ENCODE measurements at places on chromosomes 5 and 9.
A peak's percentile ranks its signal among the peaks of the same experiment; 100 is the strongest.

GRCh38 chr9:21286659-21287058 lies 18.5 kb downstream of the IFNA5 start:
- DNase-seq: no peak

- no peak for DNase-seq
Measured at GRCh38 chr5:109080896-109081295, 328.9 kb downstream of the PJA2 start.

- no peak for DNase-seq
Measured at GRCh38 chr9:70506159-70506558, 91.7 kb upstream of the KLF9 start.

DNA sequence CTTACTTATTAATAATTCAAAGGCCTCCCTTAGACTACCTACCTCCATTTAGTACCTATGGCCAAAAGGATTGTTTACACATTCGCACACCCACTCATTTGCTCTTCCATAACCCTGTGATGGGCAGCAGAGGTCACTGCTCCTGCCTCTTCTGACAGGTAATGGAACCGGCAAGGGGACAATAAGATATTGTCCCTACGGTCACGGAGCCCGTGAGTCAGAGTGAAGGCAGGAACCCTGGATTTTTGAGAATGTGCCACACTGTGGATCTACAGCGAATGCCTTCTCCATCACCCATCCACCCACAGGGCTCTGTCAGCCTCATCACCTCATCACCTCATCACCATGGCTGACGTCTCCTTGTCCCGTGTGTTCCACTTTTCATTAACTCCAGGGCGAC lies 132.3 kb downstream of the MYO10 start:
- no peak for DNase-seq

DNA sequence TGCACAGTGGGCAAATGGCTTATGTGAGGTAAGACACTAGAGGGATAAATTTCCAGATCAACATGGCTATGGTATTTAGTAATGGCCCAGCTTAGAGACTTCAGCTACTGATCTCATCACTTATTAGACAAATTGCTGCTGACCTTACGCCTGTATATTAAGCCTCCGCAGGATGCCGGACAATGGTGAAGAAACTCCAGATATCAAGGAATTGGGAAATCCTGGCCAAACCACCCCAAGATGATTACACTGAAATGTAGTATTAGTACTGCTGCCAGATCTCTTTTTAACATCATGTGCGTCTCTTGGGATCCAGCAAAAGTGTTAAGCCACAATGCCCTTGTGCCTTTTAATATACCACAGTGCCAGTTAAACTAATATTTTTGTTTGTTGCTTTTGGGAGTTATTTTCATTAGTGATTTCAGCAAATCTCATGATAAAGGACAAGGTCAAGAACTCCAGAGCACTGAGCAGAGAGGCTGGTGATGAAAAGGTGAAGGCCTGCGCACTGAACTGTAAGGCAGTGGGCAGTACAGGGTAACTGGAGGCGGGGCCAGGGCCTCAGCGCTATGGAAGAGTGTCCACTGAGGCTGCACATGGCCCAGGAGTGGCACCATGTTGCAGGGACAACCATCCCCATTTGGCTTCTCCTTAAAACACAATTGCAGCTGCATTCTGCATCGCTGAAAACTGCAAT lies 32.5 kb downstream of the TSTD2 start:
- no peak for DNase-seq

GRCh38 chr9:107635803-107636174 lies 146.2 kb upstream of the KLF4 start:
- peak; percentile 42 for DNase-seq

- no peak for DNase-seq
Measured at GRCh38 chr5:31972558-31972957, 201.6 kb downstream of the GOLPH3 start.

GRCh38 chr5:171149333-171149732 lies 159.7 kb upstream of the TLX3 start:
- no peak for DNase-seq

GRCh38 chr9:23707249-23707648 lies 118.8 kb downstream of the ELAVL2 start:
- no peak for DNase-seq

DNA sequence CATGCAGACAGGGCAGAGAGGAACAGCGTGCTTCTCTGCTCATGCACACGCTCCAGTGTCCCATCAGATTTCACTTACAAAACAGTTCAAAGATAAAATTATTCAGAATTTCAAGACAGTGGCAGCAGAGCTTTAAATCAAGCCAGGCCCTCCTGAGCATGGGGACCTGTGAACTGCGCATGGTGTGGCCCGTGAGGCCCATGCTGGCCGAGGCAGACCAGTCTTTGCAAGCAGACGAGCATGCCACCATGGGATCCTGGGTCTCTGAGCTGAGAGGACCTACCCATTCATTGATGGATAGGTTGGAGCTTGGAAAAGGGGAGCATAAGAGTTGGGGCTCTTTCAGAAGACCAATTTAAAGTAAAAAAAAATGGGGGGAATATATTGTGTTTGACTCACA lies 35.0 kb upstream of the SAP30L start:
- DNase-seq: no peak

GRCh38 chr9:115715666-115716065 lies 437.9 kb upstream of the PAPPA start:
- no peak for DNase-seq

DNA sequence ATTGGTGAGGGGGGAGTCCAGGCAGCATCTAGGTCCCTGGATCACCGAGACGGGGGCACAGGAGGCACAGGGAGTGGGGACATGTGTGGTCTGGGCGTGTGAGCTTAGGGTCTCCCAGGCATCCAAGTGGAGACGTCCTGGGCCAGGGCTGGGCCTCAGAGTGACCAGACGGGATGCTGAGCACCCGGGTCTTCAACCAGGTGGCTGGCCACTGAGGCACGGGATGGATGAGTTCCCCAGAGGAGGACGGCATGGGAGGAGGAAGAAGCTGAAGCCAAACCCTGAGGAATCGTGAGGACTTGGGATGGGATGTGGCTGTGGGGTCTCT lies 88.0 kb downstream of the LMX1B start:
- DNase-seq: no peak

DNA sequence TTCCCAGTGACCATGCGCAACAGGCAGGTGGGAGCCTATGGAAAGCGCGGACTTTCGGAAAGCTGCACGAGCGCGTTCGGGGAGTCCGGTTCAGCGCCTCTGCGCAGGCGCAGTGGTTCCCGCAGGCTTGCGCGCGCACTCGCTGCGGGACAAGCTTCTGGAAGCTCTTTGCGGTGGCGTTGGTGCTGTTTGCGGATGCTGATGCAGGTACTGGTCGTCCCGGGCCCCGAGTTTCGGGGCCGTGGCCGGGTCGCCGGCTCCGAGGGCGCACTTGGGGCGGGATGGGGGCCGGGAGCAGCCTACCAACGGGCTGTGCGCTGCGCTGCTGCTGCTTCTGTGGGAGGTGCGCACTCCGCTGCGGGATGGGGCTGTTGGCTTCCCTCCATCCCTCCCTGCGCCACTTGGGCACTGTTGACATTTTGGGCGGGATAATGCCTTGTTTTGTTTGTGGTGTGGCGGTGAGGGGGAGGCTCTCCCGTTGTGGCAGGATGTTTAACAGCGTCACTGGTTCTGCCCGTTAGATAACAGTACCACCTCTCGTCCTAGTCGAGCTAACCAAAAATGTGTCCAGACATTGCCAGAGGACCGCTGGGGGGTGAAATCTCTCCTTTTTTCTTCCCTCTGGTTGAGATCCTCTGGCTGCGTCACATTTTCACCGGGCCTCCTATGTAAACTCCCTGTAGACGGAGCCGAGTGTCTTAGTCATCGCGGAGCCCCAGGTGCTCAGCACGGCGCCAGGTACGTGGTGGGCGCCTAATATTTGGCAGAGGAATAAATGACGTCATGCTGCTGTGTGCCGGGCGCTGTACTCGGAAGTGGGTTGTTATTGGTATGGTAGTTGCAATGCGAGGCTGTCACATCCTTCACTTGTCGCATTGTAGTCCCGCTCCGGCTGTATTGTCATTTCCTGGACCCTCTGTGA lies at the start of gene ZNF483:
TSS of gene ZNF483 (plus strand) at position 124 of the 922 bp plus-strand sequence. CDS start 2,217 bp downstream, outside the sequence.
- DNase-seq: no peak

- no peak for DNase-seq
Measured at GRCh38 chr5:140293091-140293848, 9.6 kb downstream of the PFDN1 start.

DNA sequence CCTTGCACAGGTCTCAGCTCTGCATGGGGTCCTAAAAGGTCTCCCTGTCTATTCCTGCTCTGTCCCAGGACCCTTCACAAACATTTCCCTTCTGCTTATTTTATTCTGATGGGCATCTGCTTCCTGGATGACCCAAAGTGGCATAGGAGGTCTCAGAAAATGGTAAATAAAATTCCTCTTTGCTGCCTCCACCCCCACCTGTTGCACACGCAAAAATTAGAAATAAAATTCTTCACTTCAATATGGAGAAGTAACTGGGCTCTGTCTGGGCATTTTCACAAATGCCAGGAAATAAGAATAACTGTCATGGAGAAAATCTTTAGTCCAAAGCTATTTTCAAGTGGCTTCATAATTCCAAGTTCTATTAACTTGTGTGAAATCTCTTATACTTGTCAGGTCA lies 106.6 kb upstream of the MAP1B start:
- no peak for DNase-seq

- DNase-seq: no peak
Measured at GRCh38 chr5:16025681-16026080, 153.9 kb downstream of the MARCHF11 start.

GRCh38 chr5:72387985-72388384 lies 67.8 kb downstream of the PTCD2 start:
- no peak for DNase-seq

GRCh38 chr5:82425591-82425990 lies 147.4 kb upstream of the RPS23 start:
- DNase-seq: no peak

GRCh38 chr9:79768194-79768593 lies 196.4 kb downstream of the TLE4 start:
- DNase-seq: no peak

GRCh38 chr9:130994135-130995085 lies 14.6 kb upstream of the LAMC3 start:
- peak; percentile 10 for DNase-seq

GRCh38 chr9:133421615-133422542 lies at the start of gene ADAMTS13:
TSS of gene ADAMTS13 (plus strand) at chr9:133422367. CDS start at chr9:133422444, 77 bp downstream.
- no peak for DNase-seq

DNA sequence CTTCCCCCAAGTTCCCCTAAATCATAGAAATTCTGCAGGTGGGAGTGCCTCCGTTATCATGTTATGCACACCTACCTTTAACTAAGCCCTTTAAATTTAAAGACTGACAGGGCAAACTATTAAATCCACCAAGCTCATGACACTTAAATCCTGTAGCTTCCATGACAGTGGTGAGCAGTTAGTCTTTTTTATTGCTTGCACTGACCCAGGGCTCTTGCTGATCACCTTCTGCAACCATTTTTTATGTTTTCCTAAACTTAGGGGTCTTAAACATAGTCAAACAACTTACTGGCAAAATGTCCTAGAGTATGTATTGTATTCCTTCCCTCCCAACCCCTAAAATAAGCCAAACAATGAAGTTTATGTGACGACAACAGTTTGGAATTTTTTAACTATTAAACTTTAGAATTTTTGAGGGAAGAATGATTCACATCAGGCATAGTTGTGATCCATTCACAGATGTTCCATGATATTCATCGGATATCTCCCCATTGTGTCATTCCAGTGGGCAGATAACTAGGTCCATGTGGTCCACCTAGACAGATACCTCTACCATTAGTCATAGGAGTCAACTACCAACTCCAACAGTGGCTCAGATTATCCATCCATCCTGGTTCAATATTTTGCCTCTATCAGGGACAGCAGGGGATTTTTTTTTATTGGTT lies 283.1 kb downstream of the ADAMTS6 start:
- no peak for DNase-seq

DNA sequence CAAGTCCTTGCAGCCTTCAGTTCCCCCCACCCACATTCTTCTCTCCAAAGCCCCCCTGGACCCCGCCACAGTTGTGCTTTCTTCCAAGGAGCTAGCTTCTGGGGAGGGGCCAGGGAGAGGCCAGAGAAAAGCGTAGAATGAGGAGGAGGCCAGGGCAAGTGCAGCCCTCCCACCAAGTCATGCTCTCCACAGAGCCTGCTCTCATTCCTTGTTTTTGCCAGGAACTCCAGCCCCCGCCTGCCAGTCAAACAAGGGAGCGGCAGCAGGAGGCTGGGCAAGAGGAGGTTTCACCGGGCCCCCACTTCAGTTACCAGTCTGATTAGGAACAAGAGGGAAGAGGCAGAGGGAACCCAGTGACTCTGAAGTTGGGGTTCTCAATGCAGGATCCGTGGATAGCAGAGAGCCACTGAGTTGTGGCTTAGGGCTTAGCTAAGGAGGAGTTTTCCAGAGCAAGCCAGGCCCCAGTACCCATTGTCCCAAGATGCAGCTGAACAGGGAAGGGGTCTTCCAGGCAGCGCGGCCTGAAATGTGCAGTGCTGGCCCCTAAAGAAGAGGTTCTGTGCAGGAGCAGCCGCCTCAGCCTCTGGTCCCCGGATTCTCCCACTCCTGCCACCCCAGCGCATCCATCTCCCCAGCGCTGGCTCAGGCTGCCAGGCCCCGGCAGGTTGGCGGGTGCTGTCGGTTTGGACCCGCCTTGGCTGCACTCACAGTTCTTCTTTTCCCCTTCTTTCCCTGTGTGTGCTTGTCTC lies 120.6 kb downstream of the DAB2IP start:
- DNase-seq: no peak

- no peak for DNase-seq
Measured at GRCh38 chr5:14793851-14794250, 77.7 kb downstream of the ANKH start.

- peak; percentile 50 for DNase-seq
Measured at GRCh38 chr5:159034083-159034824, 65.5 kb downstream of the EBF1 start.

DNA sequence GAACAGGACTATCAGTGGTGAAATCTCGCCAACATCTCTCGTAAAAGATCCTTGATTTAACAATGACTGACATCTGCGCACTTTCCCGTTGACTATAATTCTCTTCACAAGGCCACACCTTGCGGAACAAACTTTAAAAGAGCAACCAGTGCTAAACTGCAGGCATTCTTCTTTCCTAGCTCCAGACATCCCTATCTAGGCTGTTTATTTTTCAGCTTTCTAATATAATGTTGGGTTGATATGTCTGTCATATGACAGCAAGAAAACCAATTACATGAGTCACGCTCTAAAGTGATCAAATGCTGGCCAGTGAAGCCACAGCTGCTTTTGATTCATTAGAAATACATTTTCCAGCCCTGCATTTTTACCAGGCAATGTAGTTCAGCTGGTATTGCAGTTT lies 162.5 kb downstream of the ELAVL2 start:
- DNase-seq: no peak

GRCh38 chr9:133990366-133991213 lies 1.5 kb downstream of the VAV2 start:
- DNase-seq: no peak

- DNase-seq: no peak
Measured at GRCh38 chr5:127297348-127298035, 6.9 kb downstream of the MEGF10 start.

All from OCI-M1 (cell line).